RCC 7860 (cell line): ENCODE measurements at places on chromosomes 5 and 9.

GRCh38 chr9:36120705-36121104, 15.8 kb upstream of the GLIPR2 start:
- no peak for DNase-seq

DNA sequence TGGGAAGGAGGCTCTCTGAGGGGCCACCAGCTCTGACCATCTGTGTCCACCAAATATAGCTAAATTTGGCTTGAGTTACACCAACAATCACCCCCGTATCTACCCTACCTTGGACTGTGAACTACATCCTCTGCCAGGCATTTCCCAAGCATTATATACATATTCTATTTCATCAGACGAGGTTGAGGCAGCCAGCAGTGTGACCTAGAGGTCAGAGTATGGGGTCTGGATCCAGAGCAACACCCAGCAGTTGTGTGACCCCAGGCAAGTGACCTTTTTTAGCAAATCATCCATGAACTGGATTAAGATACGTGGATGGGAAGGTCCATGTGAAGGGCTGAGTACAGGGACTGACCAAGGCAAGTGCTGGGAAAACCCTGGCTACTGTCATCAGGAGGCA, 180.6 kb downstream of the HSPA4 start:
- no peak for DNase-seq

DNA sequence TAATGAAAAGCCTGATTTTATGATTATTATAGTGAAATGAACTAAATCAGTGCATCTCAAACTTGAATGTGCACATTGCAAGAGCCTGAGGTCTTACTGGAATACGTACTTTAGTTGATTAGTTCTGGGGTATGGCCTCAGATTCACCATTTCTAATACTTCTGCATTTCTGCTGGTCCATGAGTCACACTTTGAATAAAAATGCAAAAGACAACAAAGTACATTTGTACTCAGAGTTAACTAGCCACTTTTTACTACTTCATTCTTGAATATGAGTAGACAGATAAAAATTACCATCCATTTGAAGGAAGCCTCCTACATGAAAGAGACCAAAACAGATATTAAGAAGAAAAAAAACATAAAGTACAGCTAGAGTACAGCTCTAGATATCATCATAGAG, 27.1 kb upstream of the PRR16 start:
- no peak for DNase-seq

DNA sequence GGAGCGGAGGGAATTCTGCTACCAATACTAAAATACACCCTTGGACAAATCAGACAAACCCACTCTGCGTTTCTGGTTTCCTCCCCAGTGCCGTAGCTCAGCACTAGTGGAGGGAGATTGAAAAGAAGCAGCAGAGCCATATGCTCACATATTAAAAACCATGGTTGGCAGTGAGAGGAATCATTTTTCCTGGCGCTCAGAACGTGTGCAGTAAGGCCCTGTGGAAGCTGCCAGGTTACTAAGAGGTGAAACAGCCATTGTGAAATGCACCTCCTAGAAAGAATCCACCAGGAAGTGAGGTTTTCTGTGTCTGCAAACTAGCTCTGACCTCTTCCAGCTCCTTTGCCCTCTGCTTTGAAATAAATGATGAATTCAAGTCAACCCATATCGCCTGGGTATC, 177.2 kb downstream of the ERCC6L2 start:
- no peak for DNase-seq

- DNase-seq: no peak
Observed at GRCh38 chr5:96703384-96703920, 41.3 kb downstream of the CAST start.

GRCh38 chr5:163596608-163597315, 91.3 kb downstream of the MAT2B start:
- DNase-seq: no peak

GRCh38 chr5:136992796-136993489, 506.2 kb downstream of the SPOCK1 start:
- DNase-seq: no peak

DNA sequence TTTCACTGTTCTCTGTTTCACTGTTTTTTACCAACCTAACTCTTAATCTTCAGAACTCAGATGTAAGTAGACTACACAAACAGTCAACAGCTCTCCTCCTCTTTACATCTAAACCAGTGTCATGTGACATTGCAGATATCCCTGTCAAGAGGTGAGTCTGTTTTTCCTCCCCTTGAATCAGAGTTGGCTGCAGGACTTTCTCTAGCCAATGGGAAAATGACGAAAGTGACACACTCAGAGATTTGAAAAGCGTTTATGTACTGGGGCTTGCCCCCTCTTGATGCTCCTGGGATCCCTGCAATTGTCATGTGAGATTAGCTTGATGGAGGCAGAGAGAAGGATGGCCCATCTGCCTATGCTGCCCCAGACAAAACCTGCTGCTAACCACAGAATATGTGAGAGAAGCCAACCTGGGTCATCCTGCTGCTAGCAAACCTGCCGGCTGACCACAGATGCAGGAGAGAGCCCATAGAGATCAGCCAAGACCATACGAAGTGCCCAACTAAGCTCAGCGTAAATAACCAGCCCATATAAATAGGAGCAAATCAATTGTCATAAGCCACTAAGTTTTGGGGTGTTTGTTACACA, 111.1 kb downstream of the ASTN2 start:
- no peak for DNase-seq

- DNase-seq: no peak
Observed at GRCh38 chr5:34480810-34481528, 175.2 kb upstream of the RAI14 start.

DNA sequence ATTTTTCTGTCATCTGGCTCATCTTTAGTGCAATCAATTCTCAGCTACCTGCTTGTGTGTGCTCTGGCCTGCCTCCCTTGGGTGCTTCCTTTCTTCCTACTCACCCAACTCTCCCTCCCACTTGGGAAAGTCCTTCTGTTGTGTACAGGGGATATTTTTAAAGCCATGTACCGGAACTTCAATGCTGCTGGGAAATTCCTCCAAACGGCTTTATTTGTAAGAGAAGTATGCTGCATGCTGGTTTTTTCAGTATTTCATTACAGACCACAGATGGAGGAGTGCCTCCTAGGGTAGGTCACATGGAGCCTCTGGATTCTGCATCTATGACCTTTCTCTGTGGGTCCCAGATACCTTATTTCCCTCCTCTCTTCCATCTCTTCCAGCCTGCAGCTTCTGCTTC, 5.4 kb upstream of the HMHB1 start:
- no peak for DNase-seq

GRCh38 chr5:96863949-96864584, 12.2 kb upstream of the ERAP2 start:
- DNase-seq: no peak

- no peak for DNase-seq
Observed at GRCh38 chr5:151427258-151427657, 20.1 kb upstream of the SLC36A1 start.

DNA sequence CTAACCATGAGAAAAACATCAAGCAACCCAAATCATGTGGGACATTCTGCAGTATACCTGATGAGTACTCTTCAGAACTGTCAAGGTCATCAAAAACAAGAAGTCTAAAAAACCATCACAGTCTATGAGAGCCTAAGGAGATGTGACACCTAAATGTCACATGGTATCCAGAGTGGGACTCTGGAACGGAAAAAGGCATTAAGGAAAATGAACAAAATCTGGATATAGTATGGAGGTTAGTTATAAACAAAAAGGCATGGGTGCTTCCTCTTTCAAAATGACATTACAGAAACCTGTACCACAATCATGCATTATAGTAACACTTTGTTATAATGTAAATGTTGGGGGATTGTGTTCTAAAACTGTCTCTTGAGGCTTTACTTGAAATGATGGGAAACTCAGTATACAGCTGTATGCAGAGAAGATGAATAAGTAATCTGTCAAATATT, 47.4 kb downstream of the PRKACG start:
- no peak for DNase-seq
